ENCODE measurements at places on chromosomes 11 and 22.

DNA sequence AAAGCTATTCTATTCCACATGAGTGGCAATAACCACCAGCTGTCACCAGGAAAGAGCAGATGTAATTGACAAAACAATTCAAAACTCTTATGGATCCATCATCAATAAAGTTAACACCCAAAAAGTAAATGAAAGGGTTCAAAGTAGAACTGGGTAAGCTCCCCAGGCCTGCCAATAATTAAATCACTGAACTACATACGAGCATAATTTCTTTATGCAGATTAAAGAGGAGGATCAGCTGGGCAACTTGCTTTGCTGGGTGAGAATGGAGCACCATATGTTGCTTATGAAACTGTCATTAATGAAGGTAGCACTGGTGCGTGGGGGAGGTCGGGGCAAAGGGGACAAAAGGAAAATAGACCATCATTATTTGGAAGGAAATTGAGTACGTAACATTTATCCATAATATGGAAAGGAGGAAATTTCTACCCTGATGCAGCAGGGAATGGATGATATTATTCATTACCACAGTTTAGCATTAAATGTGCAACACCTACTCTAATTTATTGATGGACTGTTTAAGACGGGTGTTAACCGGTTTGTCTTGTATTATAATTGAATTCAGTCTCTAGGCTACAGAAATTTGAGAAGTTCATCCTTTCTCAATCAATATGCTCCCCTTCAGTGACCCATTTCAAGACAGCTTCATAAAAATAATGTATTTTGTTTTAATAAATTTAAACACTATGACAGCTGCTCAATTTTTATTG lies 315.9 kb downstream of the CADM1 start:
- no peak for DNase-seq

DNA sequence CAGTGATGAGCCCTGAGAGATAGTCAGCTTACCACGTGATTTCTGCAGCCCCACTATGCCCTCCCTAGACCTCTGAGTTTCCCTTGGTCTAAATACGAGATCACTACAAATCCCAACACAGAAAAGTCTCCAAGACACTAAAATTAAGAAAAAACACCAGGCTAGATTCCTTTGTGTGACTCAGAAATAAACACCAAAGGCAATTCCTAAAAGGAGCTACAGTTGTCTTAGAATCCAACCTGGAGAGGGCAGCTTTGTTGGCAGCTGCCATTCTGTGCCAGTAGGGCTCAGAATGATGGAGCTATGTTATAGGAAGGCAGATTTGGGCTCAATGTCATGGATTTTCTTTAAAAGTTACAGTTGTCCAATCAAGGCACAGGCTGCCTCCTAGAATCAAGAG lies 37.1 kb upstream of the HMGXB4 start:
- no peak for DNase-seq

- DNase-seq, result peak; percentile 80
Measured at GRCh38 chr11:67022341-67022933, 497 bp upstream of the SYT12 start.

DNA sequence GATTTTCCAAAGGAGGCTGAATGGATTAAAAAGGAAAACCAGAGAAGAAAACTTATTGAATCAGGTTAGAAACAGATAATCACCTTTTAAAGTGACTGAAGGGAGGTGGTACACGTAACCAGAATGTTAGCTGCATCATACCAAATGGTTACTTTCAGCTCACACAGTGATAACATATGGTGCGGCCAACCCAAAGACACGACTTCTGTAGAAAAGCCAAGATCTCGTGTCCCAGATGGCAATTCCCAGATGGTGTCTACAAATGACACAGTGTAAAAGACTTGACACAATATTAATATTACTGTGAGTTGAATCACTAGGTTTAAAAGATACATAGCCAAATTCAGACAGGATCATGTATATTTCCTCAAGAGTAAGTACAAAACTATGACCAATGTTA lies 5.2 kb downstream of the PPP2R1B start:
- no peak for DNase-seq

- peak; percentile 81 for DNase-seq
Measured at GRCh38 chr22:39997939-39998726, 3.4 kb downstream of the FAM83F start.

DNA sequence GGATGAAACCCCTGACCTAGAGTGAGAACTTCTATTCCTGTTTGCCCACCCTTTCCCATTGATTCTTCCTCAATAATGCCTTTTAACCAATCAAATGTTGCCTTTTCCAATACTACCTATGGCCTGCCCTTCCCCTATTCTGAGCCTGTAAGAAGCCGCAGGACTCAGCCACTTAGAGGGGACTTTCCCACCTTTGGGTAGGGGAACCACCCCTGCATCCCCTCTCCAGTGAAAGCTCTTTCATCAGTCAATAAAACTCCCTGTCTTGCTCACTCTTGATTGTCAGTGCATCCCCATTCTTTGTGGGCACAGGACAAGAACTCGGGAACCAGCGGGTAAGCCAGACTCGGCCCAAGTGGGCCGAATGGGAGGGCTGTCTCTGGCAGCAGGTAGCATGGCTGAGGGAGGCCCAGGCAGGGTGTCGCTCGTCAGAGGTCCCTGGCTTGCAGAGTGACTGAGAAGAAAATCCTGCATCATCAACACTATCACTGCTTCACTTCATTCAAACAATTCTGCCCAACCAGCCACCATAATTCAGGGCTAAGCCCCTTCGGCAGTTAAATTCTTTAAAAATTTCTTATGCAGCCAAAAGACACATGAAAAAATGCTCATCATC lies 30.4 kb downstream of the LDHAL6A start:
- no peak for DNase-seq

DNA sequence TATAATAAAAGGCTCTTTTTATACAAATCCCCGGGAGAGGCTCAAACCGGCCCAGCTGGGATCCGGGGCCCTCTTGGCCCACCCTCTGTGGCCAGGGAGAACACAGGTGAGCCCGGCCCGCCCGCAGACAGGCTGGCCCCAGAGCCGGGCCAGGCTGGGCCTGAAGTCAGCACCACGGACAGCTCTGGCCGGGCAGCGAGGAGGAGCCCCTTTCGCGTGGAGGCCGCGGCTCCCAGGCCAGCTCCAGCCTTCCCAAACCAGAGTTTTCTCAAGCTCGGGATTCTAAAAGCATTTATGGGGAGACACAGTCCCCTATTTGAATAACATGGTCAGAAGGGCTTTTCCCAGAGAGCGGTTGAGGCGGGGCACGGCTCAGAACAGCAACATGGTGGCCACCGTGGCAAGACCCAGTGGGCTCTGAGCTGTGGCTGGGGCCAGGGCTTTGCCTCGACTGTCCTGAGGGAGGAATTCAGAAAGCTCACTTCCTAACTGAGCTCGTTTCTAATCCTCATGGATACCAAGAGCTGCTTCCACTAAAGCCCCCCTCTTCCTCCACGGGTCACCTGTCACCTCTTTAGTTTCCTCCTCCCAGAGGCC lies 115.4 kb downstream of the BRD1 start:
- DNase-seq, result no peak

DNA sequence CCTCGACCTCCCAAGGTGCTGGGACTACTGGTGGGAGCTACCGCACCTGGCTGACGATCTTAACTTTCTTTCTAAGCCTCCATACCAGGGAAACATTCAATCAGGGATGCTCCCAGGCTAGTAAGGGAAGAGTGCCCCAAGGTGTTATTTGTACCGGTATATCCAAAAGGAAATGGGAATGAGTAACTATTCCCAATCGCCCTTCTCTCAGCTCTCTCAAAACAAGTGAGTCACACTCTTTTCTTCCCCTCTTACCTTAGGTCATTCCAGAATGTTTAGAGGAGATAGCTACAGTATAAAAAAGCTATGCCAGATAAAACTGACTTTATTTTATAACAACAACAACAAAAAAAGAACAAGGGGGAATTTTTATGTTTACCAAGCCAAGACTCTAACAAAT lies 13.7 kb downstream of the DCDC1 start:
- DNase-seq, result no peak

- DNase-seq, result peak; percentile 87
Measured at GRCh38 chr22:17258015-17258787, 39.0 kb upstream of the ADA2 start.

DNA sequence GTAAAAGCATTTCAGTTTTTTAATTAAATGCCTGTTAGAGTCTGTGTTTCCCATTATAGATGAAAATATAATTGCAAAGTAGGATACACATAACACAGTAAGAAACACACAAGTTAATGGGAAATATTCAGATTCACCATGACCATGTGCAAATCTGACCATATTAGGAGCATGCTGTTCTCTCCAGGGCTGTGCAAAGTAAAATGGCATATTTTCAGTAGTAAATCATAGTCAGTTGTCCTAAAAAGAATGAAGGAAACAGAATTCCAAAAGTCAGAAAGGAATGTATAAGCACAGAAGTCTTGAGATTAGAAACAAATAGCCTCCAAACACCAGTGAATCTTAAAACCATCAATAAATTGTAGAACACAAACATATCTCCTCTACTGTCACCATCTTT lies 44.4 kb downstream of the CNTN5 start:
- no peak for DNase-seq

DNA sequence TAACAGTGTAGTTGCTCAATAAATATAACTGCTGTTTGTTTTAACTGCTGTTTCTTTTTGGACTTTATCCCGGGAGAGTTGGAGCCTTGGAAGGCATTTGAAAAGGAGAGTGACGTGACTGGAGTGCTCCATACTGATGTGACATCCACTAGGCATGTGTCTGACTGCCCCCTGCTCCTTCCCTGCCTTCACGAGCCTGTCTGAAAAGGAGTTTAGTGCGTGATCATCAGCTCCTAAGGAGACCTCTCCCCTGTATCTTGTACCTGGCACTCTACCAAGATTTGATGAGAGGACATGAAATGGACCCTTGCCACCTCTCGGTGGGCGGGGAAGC lies 22.9 kb downstream of the ZBTB16 start:
- no peak for DNase-seq

GRCh38 chr11:73481626-73482025 lies 105.4 kb downstream of the RELT start:
- DNase-seq, result no peak

- DNase-seq, result no peak
Measured at GRCh38 chr22:37383341-37383740, 43.9 kb downstream of the ELFN2 start.

- peak; percentile 46 for DNase-seq
Measured at GRCh38 chr22:22955866-22956535, 68.4 kb downstream of the IGLL5 start.

- no peak for DNase-seq
Measured at GRCh38 chr22:20663137-20663828, 110.6 kb upstream of the SERPIND1 start.

DNA sequence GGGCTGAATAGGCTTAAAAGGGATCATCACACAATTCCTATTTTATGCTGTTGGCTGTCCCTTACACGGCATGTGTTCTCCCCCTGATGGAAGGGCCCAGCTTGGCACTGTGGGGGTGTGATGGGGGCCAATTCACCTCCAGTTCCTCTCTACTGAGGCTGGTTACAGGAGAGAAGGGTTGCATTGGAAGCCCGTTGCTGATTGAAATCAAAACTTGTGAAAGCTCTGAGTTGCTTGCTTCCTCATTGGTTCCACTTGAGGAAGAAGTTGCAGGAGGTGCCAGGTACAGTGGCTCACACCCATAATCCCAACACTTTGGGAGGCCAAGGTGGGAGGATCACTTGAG lies 13.3 kb upstream of the PRG2 start:
- DNase-seq, result no peak

DNA sequence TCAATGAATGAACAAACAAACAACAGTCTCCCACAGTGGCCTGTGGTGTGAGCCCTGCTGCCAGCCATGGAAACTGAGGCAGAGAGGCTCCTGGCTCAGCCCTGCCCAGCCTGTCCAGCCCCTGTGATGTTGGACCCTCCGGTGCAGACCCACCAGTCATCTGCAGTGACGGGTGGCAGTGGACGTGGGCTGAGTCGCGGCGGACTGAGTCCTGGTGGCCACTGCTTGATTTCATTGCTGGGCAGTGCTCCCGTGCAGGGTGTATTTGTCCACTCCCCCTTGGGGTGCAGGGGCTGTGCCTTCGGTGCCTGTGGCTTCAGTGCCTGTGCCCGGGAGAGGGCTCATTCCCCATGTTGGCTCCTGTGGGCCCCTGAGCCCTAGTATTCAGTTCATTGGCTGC lies 31.9 kb upstream of the MUC5AC start:
- DNase-seq, result no peak

GRCh38 chr22:32827049-32827602 lies 25.6 kb downstream of the TIMP3 start:
- DNase-seq, result no peak

- no peak for DNase-seq
Measured at GRCh38 chr11:113634940-113635575, 71.0 kb downstream of the TMPRSS5 start.

GRCh38 chr11:24779791-24780190 lies 282.9 kb downstream of the LUZP2 start:
- no peak for DNase-seq

GRCh38 chr11:103806130-103806895 lies 230.1 kb upstream of the DDI1 start:
- DNase-seq, result no peak

- DNase-seq, result no peak
Measured at GRCh38 chr11:17273668-17274282, 2.8 kb upstream of the NUCB2 start.

DNA sequence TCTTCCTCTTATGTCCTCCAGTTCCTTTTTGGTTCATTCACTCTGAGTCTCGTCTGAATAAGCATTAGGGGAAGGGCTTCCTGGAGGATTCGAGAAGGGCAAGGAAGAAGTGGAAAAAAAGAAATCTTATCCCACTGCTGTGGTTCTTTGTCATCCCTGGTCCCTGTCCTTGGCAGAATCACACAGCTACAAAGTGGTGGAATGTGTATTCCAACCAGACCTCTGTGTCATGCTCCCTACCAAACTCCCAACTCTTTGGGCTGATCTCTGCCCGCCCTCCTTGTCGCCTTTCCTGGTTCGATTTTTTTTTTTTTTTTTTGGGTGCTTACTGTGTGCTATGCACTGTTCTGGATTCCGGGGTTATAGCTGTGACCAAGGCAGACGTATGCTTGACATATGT lies 61.0 kb downstream of the TEAD1 start:
- no peak for DNase-seq

- no peak for DNase-seq
Measured at GRCh38 chr11:18633256-18634139, 644 bp downstream of the SPTY2D1 start.

DNA sequence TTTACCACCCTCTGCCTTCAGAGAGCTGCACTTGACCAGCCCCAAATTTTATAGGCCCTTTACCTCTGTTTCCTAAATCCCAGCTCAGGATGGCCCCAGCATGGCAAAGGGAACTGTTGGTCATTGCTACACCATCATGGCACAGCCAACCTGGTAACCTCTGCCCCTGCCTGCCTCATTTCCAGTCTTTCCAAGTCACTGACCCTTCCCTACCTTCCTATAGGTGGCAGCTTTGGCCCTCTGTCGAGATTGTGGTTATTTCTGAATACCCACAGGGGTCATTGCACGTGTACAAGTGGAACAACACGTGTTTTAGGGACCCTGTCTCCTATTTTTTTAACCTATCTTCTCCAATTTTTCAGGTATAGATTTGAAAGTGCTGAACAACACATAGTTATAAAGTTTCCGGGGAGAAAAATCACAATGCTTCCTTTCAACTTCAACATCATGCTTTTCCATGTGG lies 2.8 kb downstream of the GALNT18 start:
- DNase-seq, result no peak
